T-helper 1 cell (primary cell): ENCODE measurements at places on chromosomes 3 and 15.

GRCh38 chr15:40097968-40098476, 10.7 kb downstream of the BMF start:
- no peak for DNase-seq

GRCh38 chr15:41789236-41789635, 15.0 kb downstream of the MAPKBP1 start:
- no peak for DNase-seq

- DNase-seq: no peak
Measured at GRCh38 chr3:69142090-69142489, 19.7 kb upstream of the LMOD3 start.

GRCh38 chr15:46059921-46060594, 425.2 kb downstream of the SQOR start:
- no peak for DNase-seq

GRCh38 chr3:161069511-161070251, 35.5 kb downstream of the B3GALNT1 start:
- no peak for DNase-seq

- no peak for DNase-seq
Measured at GRCh38 chr15:40282147-40282868, 556 bp downstream of the ANKRD63 start.

- DNase-seq: no peak
Measured at GRCh38 chr3:138945709-138946662, 951 bp downstream of the FOXL2 start.

- DNase-seq: no peak
Measured at GRCh38 chr3:50599716-50600118, 11.9 kb downstream of the CISH start.

DNA sequence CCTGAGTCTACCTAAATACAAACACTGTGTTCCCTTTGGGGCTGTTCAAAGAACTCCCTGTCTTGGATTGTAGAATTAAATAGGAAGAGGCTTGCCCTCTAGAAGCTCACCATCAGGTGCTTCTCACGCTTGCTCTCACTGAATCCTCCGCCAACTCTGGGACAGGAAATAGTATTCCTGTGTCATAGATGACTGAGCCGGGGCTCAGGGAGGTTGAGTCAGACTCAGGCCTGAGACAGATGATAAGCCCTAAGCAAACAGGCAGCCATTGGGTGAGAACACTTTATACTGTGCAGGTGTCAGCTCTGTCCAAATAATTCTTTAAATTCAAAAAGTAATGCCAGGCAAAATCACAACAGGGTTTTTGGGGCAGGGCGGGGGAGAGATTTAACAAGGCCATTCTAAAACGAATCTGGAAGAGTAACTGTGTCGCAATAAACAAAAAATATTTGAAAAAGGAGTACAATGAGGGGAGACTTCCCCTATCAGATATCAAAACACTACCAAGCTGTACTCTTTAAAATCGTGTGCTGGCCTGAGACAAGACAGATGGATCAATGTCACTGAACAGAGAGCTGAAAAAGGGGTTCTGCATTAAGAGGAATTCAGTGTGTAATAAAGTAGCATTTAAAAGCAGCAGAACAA, 59.0 kb downstream of the EPHB3 start:
- no peak for DNase-seq

DNA sequence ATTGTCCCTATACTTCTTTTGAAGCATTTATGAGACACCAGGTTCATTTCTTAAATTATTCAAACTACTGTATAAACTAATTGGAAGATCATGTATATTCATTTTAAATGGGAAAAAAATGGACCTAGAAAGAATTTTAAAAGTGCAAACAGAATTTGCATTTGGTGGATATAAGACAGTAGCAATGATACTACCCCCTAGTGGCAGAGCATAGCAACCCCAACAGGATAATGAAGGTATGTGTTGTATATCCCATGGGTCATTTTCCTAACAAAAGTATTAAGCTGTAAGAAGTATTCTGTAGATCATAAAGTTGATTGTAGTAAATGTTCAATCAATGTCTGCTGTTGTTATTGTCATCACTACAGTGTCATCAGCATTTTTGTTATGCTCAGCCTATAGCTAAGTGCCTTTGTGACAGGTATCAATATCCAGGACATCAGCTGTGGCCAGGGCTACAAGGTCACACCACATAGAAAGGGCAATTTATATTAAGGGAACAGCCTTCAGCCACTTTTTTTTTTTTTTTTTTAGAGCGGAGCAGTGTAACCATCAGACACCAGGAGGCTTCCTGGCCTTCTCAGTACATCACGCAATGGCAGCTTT, 175.8 kb downstream of the FOXB1 start:
- DNase-seq: no peak

GRCh38 chr15:32698773-32699390, 18.9 kb upstream of the GREM1 start:
- no peak for DNase-seq

GRCh38 chr3:53155760-53156159, 5.2 kb upstream of the PRKCD start:
- no peak for DNase-seq

DNA sequence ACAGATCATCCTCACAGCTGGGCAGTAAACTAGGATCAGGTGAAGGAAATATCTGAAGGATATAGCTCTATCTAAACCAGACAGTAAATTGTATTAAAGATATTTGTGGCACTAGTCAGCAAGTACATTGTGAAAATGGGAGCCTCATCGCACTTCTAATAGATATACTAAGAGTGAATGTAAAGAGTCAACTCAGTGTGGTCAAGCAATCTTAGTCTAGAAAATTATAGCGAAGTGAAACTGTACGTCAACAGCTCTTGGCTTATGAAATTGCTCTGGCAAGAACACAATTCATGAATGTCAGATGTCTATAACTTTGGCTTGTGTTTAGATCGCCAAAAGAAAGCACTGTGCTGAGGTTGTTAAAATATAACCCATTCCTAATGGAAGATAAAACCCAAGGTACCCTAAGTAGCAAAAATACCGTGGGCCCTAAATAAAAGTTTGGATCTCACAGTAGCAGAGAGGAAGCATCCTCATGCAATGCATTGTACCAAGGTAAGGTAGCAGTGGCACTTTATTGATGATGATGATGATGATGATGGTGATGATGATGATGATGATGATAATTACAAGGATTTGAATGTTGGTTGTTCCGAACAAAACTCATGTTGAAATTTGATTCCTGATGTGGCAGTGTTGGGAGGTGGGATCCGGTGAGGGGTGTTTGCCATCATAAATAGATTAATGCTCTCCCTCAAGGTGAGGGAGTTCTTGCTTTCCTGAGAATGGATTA, 228.5 kb downstream of the UNC13C start:
- no peak for DNase-seq

GRCh38 chr15:25070353-25070963, 115.7 kb downstream of the SNRPN start:
- DNase-seq: no peak

DNA sequence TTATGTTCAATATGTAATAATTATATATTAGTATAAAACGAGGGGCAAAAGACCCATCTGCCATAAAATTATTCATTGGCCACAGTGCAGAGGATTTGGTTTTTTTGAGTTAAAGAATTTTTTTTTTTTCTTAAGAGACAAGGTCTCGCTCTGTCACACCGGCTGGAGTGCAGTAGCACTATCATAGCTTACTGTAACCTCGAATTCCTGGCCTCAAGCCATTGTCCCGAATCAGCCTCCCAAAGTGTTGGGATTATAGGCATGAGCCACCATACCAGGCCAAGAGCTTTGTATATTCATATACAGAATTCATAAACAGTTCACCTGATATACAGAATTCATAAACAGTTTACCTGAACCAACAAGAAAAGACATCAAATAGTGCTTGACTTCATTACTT, 20.2 kb upstream of the LRRFIP2 start:
- no peak for DNase-seq

- no peak for DNase-seq
Measured at GRCh38 chr3:105466072-105466471, 99.4 kb downstream of the ALCAM start.

GRCh38 chr3:47613722-47614121, 35.1 kb upstream of the CSPG5 start:
- no peak for DNase-seq

DNA sequence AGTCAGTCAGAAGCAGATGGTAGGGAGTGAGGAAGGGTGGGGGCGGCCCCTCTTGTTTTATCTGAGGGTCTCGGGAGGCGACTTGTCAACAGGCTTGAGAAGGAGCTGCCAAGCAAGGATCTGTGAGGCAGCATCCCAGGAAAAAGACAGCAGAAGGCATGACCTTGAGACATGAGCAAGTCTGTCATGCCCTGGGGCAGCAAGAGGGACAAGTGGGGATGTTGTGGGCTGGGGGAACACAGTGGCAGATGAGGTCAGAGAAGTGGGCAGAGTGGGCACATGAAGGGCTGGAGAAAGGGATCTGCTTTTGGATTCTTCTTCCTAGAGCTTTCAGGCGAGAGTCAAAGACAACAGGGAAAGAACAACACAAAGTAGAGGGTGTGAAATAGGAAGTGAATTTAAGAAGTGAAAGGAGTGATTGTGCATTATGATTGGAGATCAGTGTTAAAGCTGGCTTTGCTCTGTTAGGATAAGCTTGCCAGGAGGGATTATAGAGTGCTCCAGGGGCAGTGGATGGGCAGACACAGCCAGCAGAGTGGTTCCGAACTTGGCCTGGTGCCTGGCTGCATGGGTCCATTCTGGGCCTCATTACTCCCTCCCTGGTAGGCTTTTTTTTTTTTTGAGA, 73.3 kb downstream of the USP13 start:
- DNase-seq: no peak
